ENCODE measurements at places on chromosomes 7 and 10. TPM values are rescaled to one million over a fixed set of nuclear protein-coding genes. Genes with fewer than 3 reads are reported as not detected.

Gene GATAD1
- 37.0 TPM for total RNA-seq

Gene GPR85
- 1.0 TPM for total RNA-seq

Gene SPDYE9
- total RNA-seq, result not detected

Gene TWIST1
- 8.9 TPM for total RNA-seq

Gene MRPS24
- 75.1 TPM for total RNA-seq

DNA sequence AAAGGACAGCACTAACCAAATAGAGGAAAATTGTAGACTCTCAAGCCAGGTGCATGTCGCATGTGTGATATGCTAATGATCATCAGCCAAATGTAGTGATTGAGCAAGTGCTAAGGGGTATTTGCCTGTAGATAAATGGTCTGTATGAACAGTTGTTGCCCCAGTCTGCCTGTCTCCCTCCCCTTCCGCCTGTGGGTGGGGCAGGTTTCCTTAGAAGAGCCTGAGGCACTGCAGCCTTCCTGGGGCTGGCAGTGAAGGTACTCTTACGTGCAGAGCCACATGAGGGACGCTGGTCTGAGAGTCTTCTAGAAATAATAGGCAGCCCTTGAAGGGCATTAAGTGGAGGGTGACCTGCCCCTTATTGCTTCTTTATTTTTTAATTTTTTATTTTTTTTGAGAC, 152.1 kb downstream of the SNX10 start:
- DNase-seq, result no peak

DNA sequence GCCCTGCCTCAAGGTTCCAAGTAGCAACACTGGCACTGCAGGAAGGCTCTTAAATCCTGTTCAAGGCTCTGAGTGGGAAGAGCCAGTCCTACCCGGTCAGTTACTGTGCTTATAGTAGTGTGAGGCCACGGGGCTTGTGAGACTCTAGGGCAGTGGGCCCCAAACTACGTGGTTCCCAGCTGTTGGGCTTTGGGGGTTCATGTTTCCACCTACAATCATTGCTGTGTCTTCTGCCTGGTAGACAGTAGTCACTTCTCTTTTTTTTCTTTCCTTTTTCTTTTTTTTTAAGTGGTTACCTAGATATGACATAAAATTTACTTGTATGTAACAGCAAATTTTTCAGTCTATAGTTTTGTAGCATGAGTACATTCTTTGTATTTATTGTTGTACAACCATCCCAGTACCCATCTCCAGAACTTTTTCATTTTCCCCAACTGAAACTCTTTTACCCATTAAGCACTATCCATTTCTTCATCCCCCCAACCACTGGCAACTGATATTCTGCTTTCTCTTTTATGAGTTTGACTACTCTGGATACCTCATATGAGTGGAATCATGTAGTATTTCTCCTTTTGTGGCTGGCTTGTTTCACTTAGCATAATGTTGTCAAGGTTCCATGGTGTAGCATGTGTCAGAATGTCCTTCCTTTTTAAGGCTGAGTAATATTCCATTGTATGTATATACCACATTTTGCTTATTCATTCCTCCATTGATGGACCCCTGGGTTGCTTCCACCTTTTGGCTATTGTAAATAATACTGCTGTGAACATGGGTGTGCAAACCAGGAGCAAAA, 7.7 kb downstream of the UBTD1 start:
- DNase-seq, result no peak

DNA sequence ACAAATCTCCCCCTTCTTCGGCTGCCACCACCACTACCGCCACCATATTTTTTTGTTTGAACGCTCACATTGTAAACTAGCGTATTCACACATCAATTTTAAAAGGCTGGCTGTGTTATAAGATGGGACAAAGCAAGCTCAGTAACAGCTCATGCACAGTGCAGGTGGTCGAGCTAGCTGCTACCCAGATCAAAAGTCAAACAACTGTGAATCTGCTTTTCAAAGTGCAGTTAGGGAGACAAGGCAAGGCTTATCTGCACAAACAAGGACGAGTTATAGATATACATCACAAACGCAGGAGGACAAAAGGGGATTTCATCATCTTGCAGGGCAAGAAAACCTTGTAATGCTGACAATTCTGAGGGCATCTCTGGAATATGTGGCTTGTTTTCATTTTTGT, 231.6 kb downstream of the VTI1A start:
- no peak for DNase-seq

- no peak for DNase-seq
These were observed 302.2 kb downstream of the RPS24 start for GRCh38 chr10:78335691-78336401.

DNA sequence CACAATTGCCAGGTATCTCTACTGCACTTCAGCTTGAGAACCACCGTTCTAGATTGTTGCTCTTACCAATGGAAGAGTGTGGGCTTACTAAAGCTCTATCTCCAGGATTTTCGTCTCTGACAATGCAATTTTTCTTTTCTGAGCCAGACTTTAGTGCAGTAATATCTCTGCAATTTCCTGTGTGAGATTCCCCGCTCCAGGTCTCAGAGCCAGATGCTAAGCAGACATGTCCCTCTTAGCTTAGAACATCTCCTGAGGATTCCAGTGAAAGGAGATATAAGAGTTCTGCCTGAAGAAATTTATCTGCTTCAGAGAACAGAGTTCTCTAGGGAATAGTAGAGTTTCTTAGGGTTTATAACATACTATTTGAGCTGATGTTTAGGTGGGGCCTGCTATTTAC, 82.0 kb downstream of the SND1 start:
- no peak for DNase-seq

- no peak for DNase-seq
These were observed 126.9 kb upstream of the TBX20 start for GRCh38 chr7:35380739-35381224.
